ENCODE measurements at places on chromosomes 1 and 21.

GRCh38 chr1:116559304-116559761 is 11.5 kb downstream of the CD58 start:
- DNase-seq = no peak

DNA sequence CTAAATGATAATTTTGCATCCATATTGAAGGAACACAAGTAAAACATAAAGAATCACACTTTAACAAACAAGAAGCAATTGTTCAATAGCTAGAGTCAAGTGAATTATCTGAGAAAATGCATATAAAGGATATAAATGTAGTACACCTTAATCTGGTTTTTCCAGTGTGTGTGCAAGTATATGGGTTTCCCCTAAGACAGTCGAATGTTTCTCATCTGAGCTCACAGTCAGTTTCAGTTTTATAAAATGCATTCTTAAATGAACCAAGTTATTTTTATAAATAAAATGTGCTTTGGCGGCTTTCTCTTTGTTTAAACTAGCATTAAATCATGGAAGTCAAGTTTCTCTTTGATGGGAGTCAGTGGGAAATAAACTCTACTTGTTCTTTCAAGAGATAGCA is 125.9 kb downstream of the PTPRC start:
- no peak for DNase-seq

GRCh38 chr1:159091180-159091560 is 14.6 kb upstream of the AIM2 start:
- no peak for DNase-seq

DNA sequence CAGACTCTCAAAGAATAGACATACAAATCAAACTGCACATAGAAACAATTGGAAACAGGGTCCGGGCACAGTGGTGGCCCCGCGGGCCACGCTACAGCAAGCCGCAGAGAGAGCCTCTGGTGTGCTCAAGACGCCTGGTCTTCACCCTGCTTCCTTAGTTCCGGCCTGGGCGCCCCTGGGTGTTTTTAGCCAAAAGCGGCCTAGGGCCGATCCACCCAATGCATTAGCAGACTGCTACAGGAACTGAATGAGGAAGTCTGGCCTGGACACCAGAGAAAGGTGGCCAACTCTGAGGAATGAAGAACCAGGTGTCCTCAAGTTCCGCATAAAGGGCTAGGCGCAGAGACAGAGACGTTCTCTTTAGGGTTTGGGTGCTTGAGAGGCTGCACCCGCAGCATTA is 1.7 kb downstream of the PRRX1 start:
- DNase-seq = no peak

- DNase-seq = peak; percentile 58
Measured at GRCh38 chr1:153355445-153356071, 2.1 kb upstream of the S100A9 start.

DNA sequence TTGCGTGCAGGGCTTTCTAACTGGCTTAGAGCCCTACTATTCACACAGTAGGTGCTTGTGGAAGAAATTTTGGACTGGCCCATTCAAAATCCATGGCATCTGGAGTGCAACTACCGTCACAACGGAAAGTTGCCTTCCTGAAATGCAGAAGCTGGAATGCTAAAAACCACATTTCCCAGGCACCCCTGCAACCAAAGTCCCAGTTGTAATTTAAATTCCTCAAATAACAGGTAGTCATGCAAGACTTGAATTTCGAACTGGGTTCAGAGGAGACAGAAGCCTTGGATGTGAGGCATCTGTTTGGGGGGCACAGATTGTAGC is 186.7 kb downstream of the TOMM20 start:
- DNase-seq = no peak

GRCh38 chr1:111611986-111612385 is 7.6 kb upstream of the RAP1A start:
- DNase-seq = no peak

GRCh38 chr1:20376880-20377494 is 86.3 kb downstream of the VWA5B1 start:
- DNase-seq = peak; percentile 77

- DNase-seq = peak; percentile 15
Measured at GRCh38 chr1:52532731-52533327, 20.1 kb downstream of the TUT4 start.

- DNase-seq = no peak
Measured at GRCh38 chr21:41667136-41667535, 99.7 kb downstream of the RIPK4 start.

DNA sequence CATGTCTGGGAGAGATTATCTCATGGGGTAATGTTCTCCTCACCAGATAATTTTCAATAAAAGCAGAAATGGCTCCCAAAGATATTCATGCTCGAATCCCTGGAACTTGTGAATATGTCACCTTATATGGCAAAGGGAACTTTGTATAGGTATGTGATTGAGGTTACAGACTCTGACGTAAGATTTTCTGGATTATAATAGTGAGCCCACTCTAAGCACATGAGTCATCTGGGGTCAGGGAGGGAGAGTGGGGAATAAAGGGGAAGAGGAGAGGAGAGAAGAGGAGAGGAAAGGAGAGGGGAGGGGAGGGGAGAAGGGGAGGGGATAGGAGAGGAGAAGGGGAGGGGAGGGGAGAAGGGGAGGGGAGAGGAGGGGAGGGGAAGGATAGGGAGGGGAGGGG is 1193.9 kb downstream of the PLA2G4A start:
- DNase-seq = no peak

DNA sequence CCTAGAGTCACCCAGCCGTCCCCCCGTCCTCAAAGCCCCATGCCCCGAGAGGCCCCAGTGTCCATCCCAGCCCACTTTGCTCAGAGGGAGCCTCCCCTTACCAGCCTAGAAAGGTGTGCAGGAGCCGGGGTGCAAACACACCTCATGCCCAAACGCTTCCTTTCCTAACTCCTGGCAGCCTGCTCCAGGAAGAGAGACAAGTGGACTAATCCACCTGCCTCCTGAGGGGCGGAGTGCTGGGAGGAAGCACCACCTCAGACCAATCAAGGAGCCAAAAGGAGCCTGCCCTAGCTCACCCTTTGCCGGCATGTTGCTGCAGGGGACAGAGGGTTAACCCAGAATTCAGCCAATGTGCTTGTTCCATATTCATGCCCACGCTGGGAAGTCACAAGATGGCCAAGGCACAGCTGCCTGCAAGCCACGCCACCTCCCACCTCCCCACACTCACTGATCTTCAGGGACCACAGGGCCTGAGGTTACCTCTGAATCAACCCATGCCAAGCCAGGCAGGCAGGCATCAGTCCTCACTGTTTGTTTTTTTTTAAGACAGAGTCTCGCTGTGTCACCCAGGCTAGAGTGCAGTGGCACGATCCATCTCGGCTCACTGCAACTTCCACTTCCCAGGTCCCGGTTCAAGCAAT is 27.8 kb downstream of the PLEKHA6 start:
- no peak for DNase-seq

GRCh38 chr1:79325705-79326104 is 319.2 kb upstream of the ADGRL4 start:
- no peak for DNase-seq

DNA sequence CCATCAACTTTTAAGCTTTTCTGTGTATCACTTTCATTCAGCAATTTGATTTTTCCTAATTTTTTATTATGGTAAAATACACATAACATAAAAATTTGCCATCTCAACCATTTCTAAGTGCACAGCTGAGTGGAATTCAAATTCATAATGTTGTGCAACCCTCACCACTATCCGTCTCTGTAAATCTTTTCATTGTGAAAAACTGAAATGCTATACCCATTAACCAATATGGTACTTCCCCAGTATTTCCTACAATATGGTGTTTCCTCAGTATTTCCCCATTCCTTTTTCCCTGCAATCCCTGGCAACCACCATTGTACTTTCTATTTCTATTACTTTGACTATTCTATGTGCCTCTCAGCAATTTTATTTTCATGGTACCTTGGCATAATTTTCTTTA is 6.8 kb downstream of the STPG1 start:
- no peak for DNase-seq

DNA sequence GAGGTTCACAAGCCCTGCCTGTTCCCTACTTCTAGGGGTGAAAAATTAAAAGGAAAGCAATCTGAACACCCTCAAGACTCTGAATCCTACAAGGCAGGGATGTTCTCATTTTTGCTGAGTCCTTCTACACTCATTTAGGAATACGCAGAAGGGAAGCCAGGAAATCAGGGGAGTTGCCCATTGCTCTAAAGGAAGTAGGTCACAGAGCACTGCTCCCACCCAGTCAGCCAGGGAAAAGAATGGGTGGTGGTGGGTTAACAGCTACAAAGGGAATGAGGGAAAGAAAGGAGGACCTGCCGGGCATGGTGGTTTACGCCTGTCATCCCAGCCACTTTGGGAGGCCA is 2.4 kb upstream of the CTTNBP2NL start:
- DNase-seq = no peak

- DNase-seq = no peak
Measured at GRCh38 chr1:25017436-25018109, 87.5 kb upstream of the RUNX3 start.

DNA sequence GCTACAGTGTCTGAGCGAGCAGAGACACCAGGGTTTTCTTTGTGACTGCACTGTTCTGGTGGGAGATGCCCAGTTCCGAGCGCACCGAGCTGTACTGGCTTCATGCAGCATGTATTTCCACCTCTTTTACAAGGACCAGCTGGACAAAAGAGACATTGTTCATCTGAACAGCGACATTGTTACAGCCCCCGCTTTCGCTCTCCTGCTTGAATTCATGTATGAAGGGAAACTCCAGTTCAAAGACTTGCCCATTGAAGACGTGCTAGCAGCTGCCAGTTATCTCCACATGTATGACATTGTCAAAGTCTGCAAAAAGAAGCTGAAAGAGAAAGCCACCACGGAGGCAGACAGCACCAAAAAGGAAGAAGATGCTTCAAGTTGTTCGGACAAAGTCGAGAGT is 2.7 kb downstream of the ZBTB18 start:
- no peak for DNase-seq

DNA sequence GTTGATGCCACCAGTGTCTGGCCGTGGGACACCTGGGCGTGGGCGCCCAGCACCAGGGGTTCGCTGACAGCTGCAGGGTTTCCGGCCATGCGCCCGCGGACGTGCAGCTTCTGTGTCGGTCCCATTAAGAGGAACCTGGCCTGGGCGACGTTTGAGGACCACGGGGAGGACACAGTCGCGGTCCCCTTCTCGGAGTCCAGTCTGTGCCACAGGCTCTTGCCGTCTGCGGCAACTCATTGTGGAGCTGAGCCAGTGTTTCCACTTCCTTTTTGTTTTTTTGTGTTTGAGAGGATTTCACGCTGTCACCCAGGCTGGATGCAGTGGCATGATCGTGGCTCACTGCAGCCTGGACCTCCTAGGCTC is 1.6 kb upstream of the C1orf159 start:
- no peak for DNase-seq

DNA sequence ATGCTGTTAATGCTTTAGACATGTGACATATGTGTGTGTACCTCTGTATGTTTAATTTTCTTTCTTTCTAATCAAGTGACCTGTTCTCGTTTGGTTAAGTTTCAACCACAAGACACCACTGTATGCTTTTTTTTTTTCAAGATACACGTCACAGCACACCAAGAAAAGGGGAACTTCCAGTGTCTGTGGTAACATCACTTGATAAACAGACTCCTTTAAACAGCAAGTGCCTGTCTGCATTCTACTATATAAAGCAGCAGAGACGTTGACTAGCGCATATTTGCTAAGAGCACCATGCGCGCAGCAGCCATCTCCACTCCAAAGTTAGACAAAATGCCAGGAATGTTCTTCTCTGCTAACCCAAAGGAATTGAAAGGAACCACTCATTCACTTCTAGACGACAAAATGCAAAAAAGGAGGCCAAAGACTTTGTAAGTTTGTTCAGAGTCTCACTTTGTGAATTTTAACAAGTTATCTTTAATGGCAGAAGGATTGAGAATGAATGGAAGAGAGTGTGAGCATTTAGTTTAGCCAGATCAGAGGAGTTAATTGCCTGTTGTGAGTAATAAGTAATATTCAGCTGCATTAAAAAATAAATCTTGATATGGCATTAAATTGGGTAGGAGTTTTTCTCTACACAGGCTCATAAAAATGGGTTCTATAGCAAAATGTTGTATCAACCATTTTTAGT is at the start of gene RGS1:
RGS1 (plus strand) TSS at position 275 of the 691 bp plus-strand sequence; CDS start at position 295, 20 bp downstream.
- DNase-seq = peak; percentile 50

GRCh38 chr1:27000817-27001460 is 7.4 kb downstream of the TRNP1 start:
- DNase-seq = no peak

GRCh38 chr1:41863718-41864117 is 55.0 kb downstream of the HIVEP3 start:
- no peak for DNase-seq

DNA sequence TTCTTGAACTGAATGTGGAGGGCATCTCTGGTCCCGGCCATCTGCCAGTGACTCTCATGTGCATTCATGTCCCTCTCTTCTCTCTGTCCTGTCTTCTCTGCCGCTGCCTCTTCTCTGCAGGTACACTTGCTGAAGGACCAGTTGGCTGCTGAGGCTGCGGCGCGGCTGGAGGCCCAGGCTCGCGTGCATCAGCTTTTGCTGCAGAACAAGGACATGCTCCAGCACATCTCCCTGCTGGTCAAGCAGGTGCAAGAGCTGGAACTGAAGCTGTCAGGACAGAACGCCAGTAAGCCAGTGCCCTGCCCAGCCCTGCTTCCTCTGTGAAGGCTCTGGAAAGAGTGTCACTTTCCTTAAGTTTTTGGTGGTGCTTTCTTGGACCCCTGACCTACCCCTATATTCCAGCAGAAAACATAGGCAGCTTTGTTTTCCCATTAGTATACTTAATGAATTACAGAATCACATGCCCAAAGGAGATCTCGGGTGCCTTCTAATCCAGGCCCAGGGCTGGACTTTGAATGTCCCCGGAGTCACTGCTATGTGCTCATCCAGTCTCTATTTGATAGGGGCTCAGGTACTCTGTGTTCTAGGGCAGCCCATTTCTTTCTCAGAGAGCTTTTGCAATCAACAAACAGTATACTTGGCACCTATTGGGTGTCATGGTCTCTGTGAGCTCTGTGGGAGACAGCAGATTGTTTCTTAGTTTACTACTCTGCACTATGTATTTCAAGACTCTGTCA is 11.2 kb downstream of the SPATA46 start:
- DNase-seq = no peak

DNA sequence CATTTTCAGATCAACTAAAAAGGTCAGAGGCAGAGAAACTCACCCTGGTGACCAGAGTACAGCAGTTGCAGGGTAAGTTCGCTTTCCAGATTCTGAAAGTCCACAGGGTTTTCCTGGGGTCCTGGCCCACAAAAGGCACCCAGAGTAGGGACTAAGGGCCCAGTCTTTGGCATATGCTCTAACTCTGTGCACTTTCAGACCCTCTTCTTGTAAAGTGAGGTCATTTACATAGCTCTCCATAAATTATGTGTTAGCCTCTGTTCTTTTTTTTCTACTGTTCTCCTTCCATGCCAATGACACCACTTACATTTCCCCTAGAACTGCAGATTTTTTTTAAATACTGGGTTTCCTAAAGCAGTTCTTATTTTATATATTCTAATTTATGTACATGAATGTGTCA is 6.3 kb downstream of the C1orf74 start:
- DNase-seq = no peak

DNA sequence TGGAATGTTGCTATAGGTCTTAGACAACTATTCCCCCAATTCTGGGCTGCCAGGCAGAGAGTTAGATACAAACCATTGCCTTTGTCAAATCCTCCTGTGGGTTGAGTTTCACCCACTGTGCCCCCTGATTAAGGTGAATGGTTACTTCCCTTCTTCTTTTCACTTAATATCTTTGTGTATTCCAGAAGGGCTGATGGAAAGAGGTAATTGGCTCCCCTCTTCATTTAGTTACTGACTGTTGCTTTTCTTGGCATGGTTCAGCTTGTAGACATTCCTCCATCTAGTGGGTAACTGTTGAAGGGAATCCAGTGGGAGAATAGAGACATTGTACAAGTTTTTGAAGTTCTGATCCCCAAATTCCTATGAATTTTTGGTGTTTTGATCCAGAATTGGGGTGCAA is 43.8 kb upstream of the MACF1 start:
- no peak for DNase-seq

Measured in GM13977 (cell line).